ENCODE measurements at places on chromosomes 1 and 21.
A peak's percentile ranks its signal among the peaks of the same experiment; 100 is the strongest.

DNA sequence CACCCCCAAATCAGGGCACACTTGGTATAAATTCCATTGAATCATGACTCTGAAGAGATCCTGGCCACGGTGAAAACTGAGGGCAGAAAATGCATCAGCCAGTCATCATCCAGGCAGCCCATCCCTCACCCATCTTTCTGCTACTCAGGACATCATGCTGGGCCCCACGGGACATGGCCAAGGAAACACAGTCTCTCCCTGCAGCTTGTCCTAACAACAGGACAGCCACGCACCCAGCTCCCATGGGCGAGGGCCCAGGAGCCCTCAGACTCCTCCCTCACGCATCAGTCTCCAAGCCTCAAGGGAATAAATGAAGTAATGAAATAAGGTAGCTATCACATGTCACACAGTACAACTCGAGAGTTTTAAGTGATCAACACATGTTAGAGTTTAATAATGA, 37.8 kb downstream of the ELK4 start:
- no peak for DNase-seq

GRCh38 chr1:111475701-111476100, 1.9 kb downstream of the C1orf162 start:
- peak; percentile 38 for DNase-seq

GRCh38 chr21:29441651-29442050, 142.9 kb downstream of the BACH1 start:
- DNase-seq = no peak

DNA sequence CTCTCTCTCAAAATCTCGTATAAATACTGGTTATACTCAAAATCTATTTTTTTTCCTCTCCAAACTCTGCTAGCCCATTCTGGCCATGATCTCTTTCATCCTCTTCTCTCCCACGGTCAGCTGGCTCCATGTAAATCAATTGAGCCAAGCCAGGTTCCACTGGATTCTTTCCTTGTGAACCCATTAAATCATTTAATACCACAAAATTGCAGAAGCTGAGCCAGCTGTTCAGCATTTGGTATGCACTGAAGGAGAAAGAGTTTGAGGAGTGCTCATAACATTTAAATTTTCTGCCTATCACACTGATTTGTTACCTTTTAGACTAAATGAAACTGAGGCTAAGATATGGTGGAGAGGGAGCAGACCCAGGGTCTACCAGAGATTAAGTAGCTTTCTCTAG, 29.1 kb upstream of the TADA1 start:
- DNase-seq = no peak

DNA sequence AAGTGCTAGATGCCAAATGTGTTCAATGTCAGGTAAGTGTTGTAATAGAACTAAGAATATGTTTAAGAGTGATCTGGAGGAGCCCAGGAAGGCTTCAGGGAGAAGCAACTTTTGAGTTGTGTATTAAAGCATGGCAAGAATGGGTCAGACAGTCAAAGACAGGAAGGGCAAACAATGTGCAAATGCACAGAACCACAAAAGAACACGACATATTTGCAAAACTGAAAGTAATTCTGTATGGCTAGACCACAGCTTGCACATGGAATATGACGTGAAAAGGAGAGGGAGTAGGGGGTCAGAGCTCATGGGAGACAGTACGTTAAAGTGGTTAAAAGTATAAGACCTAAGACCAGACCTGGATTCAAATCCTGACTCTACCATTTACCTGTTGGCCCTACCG, 7.1 kb upstream of the SORT1 start:
- DNase-seq = peak; percentile 22

DNA sequence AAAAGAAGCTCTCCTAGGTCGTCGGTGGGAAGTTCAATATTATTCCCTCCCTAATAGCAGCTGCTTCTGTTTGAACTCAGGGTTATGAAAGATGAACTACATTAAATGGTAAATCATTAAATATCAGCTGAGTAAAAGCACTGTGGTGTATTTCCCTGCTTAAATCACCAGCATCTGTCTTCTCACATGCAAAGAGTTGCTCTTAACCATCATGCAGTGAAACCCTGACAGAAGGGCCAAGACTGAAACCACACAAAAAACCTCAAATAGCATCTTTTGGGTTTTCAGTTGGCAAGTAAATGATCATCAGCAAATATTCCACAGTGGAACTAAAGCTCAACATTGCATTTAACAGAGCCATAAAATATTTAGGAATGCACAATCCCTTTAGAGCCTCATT, 380.0 kb upstream of the ADGRL2 start:
- DNase-seq = no peak

GRCh38 chr1:166627558-166627957, 211.7 kb upstream of the POGK start:
- DNase-seq = no peak

DNA sequence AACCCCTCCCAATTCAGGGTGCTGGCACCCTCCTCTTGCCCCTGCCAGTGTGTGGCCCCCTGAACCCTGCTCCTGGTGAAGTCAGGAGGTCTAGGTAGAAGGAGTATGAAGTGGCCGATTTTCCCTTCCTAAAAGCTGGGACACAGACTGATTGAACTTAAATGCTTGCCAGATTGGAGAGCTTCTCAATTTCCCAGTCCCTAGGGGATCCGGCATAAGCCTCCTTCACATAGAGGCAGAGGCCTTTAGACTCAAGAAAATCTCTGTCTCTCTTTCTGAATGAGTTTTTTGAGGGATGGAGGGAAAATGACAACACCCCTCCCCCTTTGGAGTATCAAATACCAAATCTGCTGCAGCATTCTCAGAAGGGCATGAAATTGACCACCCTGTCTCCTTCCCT, 51.5 kb downstream of the SYT2 start:
- DNase-seq = no peak

- no peak for DNase-seq
These were observed 31.4 kb upstream of the SLC35D1 start for GRCh38 chr1:67085326-67085725.

GRCh38 chr1:211210052-211210451, 49.1 kb upstream of the RCOR3 start:
- no peak for DNase-seq
